ENCODE measurements at places on chromosomes 12 and 14.
A peak's percentile ranks its signal among the peaks of the same experiment; 100 is the strongest.

DNA sequence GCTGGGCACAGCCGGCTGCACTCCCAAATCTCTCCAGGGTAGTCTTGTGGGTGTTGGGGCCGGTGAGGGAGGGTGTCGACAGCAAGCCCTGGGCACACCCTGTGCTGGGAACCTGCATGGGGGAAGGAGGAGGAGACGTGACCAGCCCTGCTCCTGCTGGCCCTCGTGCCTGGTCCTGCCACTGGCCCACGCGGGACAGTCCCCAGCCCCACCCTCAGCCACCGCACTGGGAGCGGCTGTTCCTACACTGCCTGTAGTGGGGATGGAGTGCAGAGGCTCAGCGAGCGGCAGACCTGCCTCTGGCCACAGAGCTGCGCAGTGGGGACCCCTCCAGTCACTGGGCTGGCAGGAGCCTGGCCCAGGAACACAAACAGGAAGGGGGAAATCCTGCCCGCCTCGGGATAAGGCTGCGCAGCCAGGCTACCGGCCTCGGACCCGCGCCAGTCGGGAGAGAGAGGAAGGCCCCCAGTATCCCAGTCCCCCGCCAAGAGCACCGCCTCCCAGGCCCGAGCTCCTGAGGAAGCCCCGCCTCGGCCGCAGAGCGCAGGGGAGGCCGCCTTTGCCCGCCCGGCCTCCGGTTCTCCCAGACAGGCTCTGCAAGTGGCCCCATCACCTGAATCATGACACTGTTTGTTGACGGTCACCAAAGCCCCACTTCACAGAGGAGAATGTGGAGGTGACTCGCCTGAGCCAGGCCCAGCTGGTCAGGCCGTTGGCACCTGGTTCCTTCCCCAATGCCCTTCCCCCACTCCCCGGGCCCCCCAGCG lies 10.6 kb downstream of the AHNAK2 start:
- no peak for DNase-seq

- DNase-seq = peak; percentile 7
Observed at GRCh38 chr12:55899082-55899481, 28.6 kb downstream of the PYM1 start.

DNA sequence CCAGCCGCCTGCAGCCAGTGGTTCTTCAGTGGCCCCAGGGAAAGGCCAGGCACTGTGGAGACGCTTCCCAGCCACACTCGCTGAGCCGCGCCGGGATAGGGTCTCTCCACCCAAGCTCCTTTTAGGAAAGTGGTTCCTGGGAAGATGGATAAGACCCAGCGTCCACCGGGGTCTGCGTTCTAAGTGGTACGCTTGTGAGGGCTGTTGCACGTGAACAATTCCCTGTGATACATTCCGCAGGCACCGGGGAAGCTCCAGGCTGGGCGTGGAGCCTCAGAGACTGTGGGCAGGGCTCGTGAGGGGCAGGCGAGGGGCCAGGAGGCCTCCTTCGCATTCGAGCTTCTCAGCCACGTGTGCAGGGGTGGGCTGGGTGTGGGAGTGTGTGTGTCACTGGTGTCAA lies 48.4 kb downstream of the GALNT9 start:
- DNase-seq = no peak

GRCh38 chr14:88499225-88499624 lies 55.6 kb downstream of the PTPN21 start:
- DNase-seq = no peak

- DNase-seq = no peak
Observed at GRCh38 chr14:97290065-97290464, 492.9 kb downstream of the VRK1 start.
